ENCODE measurements at places on chromosomes 11 and 22.
A peak's percentile ranks its signal among the peaks of the same experiment; 100 is the strongest.

GRCh38 chr11:56716379-56716854, 17.5 kb downstream of the OR9G1 start:
- no peak for DNase-seq

DNA sequence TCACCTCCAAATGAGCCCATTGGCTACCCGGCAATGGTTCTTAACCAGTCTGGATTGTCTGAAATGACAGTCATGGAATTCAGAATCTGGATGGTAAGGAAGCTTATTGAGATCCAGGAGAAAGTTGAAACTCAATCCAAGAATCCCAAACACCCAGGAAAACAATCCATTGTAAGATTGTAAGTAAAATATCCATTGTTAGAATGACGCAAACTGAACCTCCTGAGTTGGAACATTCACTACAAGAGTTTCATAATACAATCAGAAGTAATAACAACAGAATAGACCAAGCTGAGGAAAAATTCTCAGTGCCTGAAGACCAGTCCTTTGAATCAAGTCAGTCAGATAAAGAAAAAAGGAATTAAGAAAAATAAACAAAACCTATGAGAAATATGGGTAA, 22.1 kb downstream of the OR8G5 start:
- no peak for DNase-seq

- no peak for DNase-seq
Observed at GRCh38 chr22:35505399-35506258, 35.0 kb upstream of the RASD2 start.

DNA sequence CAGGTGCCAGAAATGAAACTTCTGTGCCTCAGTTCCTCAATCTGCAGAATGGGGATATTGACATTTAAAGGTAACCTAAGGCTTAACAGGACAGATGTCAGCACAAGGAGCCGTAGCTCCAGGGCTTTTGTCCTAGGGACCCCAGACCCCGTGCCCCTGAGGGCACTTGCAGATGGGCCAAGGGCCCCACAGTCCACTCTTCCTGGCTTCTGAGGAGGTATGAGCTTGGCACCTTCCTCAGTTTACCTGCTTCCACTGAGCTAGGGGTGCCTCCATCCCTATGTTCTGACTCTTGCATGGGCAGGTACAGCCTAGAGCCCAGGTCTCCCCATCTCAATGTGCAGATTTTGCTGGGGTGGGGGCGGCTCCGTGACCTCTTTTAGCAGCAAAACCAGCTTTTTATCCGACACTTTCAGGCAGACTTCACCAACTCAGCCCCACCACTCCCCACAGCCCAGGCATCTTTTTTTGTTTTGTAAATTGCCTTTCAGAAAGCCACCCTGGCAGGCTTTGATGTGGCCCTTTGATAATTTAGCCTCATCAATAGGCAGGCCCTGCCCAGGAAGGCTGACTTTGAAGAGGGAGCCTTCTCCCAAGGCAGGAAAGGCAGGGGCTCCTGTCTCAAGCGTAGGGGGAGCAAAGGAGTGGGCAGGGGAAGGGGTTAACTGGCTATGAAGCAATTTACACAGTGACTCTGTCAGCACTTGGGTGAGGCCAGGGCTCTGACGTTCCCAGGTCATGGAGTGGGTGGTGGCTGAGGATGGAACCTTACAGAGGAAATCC, 23.7 kb upstream of the FGF3 start:
- no peak for DNase-seq

GRCh38 chr22:29300467-29300806, 6.0 kb upstream of the GAS2L1 start:
- DNase-seq: no peak

GRCh38 chr11:131481303-131481702, 110.9 kb downstream of the NTM start:
- DNase-seq: no peak

- DNase-seq: no peak
Observed at GRCh38 chr22:25122136-25122764, 77.4 kb upstream of the CRYBB3 start.

- no peak for DNase-seq
Observed at GRCh38 chr22:27317096-27317495, 484.5 kb downstream of the MN1 start.

- DNase-seq: no peak
Observed at GRCh38 chr11:35617687-35618496, at the start of gene FJX1. FJX1 (plus strand) TSS chr11:35618460; CDS start chr11:35618637, 177 bp downstream.

GRCh38 chr22:23404689-23405365, 175.3 kb downstream of the IGLL1 start:
- no peak for DNase-seq

- DNase-seq: no peak
Observed at GRCh38 chr11:108037636-108038035, 28.9 kb downstream of the CUL5 start.

GRCh38 chr11:122746050-122746478, 90.5 kb downstream of the UBASH3B start:
- no peak for DNase-seq

GRCh38 chr11:6618117-6619003, 862 bp downstream of the TPP1 start:
- DNase-seq: peak; percentile 49

- DNase-seq: no peak
Observed at GRCh38 chr11:123302751-123303195, 107.7 kb upstream of the CLMP start.

DNA sequence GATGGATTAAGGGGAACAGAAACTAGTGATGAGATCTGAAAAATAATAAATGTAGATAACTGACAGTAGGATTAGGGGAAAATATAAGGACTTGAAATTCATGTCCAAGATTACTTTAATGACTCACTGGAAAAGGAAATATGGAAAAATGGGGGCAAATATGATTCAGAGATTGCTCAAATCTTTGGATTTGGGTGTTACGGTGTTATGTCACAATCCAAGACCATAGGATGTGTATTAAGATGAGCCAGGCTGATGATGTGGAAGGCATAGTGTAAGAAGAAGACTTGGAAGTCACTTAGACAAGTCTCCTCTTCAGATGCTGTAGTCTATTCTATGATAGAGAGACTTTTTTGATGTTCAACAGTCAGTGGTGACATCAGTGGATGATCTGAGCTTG, 323.7 kb downstream of the LUZP2 start:
- no peak for DNase-seq

DNA sequence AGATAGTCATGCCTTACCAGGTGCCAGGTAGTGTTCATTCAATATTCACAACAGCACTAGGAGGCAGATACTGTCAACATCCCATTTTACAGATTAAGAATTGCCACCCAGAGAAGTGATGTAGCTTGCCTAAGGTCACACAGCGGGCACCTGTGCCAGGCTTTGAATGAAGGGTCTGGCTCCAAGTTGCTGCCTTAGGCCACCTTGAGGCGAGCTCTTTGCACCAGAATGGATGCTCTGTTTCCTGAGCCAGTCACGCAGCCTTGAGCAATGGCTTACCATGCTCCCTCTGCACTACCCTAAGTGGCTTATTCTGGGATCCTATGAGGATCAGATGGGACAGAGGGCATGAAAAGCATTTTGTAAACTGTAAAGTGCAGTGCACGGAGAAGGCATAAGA, 25.1 kb upstream of the TIMP3 start:
- DNase-seq: no peak

DNA sequence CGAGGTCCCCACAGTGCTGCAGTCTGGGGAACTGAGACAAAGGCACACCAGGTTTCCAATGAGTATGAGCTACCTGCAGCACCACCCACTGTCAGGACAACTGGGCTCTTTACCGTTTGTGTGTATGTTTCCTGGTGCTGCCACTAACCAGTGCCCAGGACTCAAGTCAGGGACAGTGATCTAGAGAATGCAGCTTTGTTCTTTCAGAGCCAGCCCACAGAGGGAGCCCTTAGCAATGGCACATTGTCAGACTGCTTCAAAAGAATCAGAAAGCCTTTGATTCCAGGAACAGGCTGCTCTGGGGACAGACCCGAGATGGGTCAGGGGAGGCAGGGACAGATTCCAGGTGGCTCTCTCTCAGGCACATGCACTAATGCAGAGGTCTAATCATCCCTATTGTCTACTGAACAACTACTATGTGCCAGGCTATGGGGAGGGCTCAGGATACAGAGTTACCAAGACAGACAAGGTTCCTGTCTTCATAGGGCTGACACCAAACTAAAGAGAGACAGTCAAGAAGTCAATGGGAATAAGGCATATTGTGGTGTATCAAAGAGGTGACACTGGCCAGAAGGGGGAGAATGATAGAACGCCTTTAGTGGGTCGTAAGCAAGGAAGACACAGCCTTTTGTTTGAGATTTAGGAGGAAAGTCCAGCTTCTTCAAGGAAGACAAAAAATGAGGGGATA, 103.7 kb downstream of the VPREB1 start:
- no peak for DNase-seq

DNA sequence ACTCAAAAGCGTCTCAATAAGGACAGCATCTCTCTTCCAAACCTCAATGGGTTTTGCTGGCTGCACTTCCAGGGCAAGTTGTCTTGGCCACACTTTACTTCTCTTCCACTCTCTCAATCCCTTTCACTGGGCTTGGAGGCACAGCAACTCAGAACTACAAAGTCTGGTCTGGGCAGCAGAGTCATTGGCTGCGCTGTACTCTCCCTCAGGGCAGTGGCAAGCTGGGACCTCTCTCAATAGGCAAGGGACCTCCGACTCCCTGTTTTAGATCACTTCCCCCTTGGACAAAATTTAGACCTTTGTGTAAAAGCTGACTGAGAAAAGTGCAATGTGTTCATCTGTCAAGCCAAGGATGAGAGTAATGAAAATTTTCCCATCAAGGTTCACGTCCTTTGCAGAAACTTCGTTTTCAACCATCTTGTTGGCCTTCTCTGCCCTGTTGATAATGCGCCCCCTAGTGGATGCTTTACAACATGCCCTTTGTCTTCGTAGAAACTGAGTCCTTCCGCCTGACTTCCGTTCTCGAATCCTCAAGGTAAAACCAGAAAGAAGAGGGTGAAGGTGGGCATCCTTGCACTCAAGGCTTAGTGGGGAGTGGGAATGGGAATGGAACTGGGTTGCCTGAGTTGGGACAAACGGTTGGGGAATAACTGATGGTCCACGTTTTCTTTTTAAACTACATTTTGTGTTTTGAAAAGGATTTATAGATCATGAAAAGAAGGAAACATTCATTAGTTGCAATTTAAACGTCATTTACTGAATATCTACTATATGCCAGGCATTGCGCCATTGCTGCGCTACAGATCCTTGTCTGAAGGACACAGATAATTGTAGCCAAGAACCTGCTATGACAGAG, 99.1 kb downstream of the CD44 start:
- no peak for DNase-seq

DNA sequence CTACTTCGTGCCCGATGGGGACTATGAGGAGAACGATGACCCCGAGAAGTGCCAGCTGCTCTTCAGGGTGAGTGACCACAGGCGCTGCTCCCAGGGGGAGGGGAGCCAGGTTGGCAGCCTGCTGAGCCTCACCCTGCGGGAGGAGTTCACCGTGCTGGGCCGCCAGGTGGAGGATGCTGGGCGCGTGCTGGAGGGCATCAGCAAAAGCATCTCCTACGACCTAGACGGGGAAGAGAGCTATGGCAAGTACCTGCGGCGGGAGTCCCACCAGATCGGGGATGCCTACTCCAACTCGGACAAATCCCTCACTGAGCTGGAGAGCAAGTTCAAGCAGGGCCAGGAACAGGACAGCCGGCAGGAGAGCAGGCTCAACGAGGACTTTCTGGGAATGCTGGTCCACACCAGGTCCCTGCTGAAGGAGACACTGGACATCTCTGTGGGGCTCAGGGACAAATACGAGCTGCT, 751 bp downstream of the FIBIN start:
- no peak for DNase-seq

DNA sequence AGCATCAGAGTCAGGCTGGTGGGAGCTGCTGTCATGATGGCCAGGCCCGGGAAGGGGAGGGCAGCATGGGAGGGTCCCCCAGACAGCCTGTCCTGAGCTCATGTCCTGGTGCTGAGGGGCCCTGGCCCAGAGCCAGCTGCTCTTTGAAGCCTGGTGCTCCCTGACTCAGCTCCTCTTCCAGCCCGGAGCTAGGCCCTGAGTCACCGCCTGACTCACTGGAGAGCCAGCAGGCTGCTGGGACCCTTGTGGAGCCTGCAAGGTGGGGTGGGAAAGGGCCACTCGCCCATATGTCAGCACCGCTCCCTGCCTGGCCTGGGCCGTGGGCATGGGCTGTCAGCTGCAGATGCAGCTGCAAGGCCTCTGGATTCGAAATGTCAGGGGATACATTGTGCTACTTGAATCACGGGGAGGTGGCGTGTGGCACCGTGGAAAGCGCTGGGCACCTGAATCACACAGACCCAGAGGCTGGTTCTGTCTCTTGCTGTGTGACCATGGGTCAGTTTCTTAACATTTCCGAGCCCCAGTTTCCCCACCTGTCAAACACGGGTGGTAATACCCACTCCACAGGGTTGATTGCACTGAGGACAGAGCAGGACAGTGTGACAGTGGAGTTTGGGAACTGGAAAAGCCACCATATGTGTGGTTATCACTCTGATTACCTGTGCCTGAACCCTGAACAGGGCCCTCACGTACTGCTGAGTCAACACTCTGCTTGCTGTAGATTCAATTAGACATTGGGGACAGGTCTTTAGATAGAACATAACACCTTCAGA, 4.4 kb downstream of the CACNA1I start:
- no peak for DNase-seq

DNA sequence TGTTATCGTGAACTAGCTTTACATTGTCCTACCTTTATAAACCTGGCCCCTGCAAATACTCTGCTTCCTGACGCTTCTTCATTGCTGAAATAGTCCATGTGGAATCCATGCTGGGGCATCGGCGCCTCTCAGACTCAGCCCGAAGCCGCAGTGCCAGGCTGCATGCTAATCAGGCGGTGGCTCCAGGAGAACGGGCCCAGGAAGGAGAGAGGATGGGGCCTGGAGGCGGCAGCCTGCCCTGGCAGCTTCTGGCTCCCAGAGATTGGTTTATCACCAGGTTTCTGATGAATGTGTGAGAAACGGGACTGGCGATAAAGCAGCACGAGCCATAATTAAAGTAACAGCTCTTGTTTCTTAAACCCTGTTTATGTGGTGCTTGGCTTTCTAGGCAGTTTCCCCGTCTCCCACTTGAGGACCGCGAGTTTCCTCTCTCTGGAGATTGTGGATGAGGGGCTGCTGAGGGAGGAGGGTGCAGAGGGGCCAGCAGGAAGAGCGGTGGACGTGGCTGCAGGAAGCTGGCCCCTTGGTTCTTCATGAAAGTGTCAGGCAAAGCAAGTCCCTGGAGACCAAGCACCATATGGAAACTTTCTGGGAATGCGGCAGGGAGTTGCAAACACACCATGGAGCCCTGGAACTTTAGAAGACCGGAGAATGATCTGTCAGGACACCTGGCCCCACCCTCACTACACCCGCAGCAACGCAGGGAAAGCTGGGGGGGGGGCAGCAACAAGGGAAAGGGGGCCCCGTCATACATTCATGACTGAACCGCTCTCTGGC, 93.4 kb downstream of the NTM start:
- no peak for DNase-seq

- DNase-seq: no peak
Observed at GRCh38 chr11:114606003-114606801, 10.6 kb upstream of the NXPE4 start.

DNA sequence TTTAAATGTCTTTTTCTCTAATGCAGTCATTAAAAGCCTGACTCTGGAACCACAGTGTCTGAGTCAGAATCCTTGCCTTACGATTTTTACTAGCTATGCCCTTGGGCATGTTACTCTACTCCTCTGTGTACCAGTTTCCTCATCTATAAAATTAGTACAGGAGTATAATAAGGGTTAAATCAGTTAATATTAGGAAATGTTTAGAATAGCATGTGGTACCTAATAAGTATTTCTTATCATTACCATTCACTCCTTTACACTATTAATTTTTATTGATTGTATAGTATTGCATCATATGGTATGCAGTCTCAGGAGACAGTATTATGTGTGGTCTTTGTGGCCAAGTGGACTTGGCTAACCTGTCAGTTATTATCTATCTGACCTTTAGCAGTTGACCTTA, 68.2 kb downstream of the METTL15 start:
- DNase-seq: no peak

- no peak for DNase-seq
Observed at GRCh38 chr11:79415411-79415810, 25.4 kb downstream of the TENM4 start.
